ENCODE measurements at places on chromosomes 16 and 17.

DNA sequence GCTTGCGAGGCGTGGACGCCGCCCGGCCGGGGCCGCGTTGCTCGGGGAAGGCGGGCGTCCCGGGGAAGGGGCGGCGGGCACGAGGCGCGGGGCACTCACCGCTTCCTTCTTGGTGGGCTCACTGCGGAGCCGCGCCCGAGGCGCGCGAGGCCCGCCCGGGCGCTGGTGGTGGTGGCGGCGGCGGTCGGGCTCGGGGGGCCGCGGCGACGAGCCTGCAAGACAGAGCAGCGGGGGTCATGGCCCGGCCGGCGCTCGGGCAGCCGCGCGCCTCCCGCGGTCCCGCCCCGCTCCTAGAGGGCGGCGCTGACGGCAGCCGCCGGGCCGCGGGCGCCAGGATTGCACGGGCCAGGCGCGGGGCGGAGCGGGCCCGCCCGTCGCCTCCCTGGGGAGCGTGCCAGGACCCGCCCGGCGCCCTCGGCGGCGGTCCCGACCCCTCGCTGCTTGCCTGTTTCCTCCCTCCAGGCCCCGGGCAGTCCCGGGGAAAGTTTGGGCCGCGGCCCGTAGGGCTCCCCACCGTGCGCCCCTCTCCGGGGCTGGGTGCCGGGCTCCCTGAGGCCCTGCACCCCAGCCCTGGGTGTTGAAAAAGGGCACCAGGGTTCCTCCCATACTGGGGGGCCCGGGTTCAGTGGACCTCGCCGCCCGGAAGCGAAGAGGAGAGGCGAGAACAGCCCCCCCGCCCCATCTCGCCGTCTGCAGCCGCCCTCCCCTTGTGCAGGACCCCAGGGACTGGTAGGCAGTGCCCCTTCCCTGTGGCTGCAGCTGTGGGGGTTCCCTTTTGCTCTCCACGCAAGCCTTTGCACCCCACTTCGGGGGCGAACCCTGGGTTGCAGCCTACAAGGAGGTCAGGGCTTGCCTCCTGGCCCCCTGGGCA is at the start of gene C16orf74:
Gene C16orf74 (minus strand): TSS at position 270 of the 871 bp plus-strand sequence. CDS start 15,879 bp downstream, outside the sequence.
- DNase-seq = no peak

DNA sequence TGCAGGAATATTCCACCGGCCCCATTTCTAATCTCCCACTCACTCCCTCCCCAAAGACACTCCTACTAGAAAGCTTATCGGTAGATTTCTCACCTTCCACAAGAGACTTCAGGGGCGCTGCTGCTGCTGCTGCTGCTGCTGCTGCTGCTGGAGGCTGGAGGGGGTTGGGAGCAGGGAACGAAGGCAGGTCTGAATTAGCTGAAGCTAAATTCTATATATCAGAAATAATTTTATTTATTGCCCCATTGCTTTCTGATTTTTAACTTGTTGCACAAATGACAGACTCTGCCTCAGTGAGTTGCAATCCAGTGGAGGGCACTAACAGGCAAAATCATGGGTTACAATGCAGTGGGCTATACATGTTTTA is 25.8 kb upstream of the HLF start:
- no peak for DNase-seq

GRCh38 chr17:6677158-6677831 is 25.7 kb downstream of the C17orf100 start:
- peak; percentile 24 for DNase-seq

- no peak for DNase-seq
These were observed 19.8 kb upstream of the RPH3AL start for GRCh38 chr17:372157-373152.

GRCh38 chr17:82489851-82490511 is 29.6 kb upstream of the FOXK2 start:
- DNase-seq = no peak

- DNase-seq = no peak
These were observed 47.4 kb upstream of the ATF7IP2 start for GRCh38 chr16:10338426-10338825.

DNA sequence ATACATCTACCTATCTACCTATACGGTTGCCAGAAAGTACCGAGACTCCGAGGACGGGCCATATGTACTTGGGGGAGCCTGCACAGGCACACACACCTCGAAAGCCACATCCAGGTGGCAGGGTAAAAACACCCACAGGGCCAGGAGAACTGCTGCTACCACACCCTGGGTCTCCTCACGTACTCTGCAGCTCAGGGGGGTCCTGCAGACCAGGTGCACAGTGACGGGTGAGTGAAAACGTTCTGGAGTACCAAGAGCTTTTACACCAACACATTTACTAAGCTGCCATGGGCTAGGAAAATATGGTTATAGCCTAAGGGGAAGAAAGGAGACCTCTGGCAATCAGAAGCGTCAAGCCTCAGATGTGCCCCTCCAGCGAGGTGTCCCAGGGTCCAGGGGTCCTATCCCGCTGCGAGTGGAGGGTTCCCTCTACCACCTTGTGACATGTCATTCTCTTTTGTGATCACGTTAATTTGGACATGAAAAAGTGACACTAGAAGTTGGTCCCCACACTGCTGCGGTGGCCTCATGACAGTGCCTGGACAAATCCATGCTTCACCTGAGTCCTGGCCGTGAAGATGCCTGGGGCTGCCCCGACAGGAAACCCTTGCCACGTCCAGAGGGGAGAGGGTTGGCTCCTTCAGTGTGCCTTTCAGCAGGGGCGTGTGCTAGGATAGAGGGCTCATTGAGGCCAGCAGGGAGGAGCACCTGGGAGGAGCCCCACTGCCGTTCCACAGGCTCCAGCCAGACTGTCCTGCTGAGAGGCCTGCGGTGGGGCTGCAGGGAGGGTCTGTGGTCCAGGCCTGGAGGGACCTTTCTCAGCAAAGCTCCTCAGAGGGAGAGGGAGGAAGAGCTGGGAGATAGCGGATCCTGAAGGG is 1.8 kb downstream of the CANT1 start:
- DNase-seq = no peak

- no peak for DNase-seq
These were observed 48.9 kb upstream of the MRPS23 start for GRCh38 chr17:57898487-57899311.

DNA sequence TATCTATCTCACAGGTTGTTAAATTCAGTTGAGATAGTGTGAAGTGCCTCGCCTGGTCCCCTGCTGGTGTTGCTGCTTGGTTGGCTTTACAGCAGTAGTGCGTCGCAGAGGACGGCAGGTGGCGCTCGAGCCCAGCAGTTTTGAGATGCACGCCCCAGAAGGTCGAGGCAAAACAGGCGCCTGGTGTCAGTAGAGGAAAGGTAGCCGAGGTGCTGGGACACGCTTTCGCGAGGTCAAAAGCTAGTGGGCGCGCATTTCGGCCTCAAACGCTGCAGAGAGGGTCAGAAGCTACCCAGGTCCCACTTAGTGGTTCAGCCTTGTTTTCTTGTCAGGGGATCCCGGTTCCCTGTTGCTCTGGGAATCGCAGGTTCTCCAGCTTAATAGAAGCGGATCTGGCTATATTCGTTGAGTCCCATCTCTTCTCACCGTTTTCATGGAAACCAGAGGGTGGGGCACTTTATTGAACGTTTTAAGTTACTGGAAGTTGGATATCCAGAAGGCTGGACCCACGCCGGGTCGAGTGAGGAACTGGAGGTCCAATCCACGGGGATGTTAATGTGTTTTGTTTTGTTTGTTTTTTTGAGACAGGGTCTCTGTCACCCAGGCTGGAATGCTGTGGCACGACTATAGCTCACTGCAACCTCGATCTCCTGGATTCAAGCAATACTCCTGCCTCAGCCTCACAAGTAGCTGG is 10.3 kb upstream of the ZFP90 start:
- peak; percentile 91 for DNase-seq

DNA sequence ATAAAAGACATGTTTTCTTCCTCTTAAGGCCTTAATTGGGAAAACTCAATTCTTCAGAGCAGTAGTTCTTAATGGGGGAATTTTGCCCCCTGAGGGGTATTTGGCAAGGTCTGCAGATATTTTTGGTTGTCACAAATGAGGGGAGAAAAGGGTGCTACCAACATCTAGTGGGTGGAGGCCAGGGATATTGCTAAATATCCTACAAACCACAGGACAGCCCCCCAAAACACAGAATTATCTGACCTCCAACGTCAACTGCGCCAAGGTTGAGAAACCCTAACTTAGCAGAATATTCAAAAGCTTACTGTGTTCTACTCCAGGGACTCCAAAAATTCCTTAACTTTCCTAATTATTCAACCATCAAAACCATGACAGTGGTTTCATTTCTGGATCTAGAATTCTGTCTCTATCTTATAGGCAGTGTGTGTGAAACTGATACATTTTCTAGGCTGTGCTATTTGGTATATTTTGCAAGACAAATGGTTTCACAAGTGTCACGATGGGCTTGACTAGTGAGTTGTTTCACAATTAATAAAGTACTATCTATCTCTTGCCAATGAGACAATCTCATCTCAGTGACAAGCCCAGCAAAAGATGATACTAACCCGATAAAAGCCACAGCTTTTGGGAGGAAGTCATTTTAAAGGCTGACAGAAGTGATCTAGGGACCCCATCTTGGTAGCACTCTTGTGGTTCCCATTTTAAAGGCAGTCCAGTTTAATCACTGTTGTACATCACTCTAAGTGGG is 14.7 kb downstream of the TXNDC11 start:
- DNase-seq = no peak

DNA sequence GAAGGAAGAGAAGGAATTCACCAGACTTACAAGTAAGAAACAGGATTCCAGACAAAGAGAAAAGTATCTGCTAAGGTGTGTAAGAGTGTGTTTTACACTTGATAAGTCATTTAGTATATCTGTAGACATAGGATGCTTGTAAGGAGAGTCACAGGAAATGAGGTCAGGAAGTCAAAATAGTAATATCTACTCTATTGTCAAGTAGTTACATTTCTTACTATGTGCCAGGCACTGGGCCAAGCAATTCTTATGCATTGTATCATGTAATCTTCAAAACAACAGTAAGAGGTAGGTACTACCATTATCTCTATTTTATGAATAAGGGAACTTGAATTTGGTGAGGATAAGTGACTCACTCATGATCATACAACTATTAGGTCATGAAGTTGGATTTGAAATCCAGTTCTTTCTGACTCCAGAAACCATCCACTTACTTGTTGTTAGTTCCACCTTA is 129.1 kb downstream of the SNX11 start:
- no peak for DNase-seq

GRCh38 chr17:18291718-18292540 is 22.9 kb downstream of the TOP3A start:
- no peak for DNase-seq

DNA sequence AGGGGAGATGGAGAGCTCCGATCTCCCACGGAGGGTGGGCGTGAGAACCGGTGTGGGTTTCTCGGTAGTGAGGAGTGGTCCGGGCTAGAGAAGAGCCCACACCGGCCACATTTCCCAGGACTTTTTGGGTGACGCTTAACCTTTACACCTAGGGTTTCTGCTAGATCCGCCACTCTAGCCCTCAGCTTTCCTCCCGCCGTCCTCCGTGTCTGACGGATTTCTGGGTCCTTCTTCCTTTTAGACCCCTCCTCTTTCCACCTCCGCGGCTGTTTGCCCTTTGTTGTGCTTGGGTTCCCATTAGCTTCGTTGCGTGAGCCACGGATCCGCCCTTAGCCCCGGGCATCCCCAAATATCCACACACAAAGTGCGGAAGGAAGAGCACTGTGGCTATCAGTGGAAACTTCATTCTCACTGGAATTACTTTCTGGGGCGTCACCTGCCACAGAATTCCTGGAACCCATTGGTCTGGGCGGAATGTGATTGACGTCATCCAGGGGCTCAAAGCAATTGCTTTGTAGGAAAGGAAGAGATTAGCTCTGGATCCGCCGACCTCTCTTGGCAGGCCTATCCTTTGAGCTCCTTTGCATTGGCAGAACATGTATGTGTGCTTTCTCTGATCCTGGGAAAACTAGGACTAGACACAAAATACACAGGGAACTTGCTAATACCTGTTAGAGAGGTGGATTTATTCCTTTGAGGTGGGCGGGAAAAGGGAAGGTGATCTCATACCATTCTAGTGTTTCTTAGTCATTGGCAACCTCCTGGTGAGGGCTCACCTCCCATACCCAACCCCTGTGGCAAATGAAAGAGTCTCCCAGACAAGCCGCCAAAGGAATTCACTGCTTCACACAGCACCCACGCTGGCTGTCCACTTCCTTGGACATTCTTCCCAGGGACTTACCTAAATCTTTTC is 654 bp downstream of the TNFAIP1 start:
- DNase-seq = no peak

DNA sequence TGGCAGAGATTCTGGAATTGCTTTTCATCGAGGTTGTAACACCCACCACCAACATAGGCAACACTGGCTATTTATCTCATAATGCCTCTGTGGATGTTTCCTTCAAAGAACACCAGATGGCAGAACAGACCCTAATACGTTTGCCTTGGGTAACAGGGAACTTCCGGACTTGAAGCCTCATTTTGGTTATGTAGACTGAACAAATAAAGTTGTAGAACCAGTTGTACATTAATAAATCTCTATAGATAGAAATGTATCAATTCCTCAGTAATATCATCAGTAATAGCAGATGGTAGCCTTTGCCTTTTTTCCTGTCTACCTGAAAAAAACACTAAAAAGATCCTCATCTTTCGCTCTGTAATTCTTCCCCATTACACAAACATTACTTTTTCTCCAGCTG is 25.9 kb upstream of the APOH start:
- peak; percentile 23 for DNase-seq

DNA sequence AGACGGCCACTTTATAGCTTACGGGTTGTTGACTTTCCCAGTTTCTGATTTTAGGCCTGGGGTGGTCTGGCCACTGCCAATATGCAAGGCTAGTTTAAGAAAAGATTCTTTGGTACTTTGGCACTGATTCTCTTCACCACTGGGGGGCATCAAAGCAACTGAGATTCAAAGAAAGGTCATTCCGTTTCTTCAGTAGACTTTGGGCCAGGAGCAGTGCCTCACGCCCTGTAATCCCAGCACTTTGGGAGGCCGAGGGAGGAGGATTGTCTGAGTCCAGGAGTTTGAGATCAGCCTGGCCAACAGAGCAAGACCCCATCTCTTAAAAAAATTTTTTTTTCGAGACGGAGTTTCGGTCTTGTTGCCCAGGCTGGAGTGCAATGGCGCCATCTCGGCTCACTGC is 53.0 kb downstream of the RPA1 start:
- DNase-seq = peak; percentile 34

DNA sequence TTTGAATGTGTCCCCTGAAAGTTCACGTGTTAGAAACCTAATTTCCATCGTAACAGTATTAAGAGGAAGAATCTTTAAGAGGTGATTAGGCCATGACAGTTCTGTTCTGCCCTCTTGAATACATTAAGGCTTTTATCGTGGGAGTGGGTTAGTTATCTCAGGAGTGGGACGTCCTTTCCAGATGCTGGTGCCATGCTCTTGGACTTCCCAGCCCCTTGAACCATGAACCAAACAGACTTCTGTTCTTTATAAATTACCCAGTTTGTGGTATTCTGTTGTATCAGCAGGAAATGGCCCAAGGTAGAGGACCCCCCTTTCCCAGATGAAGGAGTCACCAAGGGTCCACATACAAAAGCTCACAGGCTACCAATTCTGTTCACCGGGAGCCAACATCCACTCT is 10.1 kb downstream of the GTF3C1 start:
- no peak for DNase-seq

- no peak for DNase-seq
These were observed 30.0 kb upstream of the SKAP1 start for GRCh38 chr17:48460052-48460451.

GRCh38 chr17:19014628-19015215 is 10.2 kb upstream of the FAM83G start:
- no peak for DNase-seq

- DNase-seq = no peak
These were observed 8.8 kb upstream of the RPL38 start for GRCh38 chr17:74194682-74195081.

GRCh38 chr17:37488607-37489196 is 989 bp upstream of the DUSP14 start:
- peak; percentile 66 for DNase-seq

All from stimulated activated CD4-positive, alpha-beta T cell treated with anti-CD3 and anti-CD28 coated beads, Interleukin-2, amount 100 ng/mL, for 24 hours (primary cell).